Testis (tissue), 5 donors: ENCODE measurements at places on chromosomes 4 and X.

- no peak for DNase-seq
Observed at GRCh38 chr4:127643791-127644190, 11.0 kb downstream of the INTU start.

- peak; percentile 52 for DNase-seq
Observed at GRCh38 chr4:142091691-142092182, 455.4 kb downstream of the IL15 start.

DNA sequence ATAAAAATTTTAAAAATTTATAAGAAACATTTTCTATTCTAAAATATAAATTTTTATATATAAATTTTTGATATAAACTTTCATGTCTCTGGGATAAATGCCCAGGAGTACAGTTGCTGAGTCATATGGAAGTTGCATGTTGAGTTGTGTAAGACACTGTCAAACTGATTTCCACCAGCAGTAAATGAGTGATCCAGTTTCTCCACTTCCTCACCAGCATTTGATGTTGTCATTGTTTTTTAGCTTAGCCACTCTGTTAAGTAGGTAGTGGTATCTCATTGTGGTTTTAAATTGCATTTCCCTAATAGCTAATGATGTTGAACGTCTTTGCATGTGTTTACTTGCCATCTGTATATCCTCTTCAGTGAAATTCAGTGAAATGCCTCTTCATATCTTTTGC lies 66.5 kb downstream of the MAMLD1 start:
- DNase-seq: no peak

DNA sequence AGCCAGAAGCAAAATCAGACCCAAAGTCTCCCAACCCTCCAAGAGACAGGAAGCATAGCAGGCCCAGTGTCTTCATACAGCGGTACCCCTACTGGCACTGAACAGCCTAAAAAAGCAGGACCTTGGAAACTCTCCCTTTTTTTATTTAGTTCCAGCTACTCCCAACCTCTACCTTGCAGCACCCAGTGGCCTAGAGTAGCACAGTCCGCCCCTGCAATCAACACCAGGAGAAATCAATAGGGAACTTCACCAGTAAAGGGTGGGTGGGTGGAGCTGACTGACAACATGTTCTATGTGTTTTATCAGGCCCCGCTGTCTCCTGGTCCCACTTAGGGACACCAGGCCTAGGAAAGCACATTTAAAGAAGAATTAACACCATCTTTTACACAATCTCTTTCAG lies 378.5 kb upstream of the CT83 start:
- no peak for DNase-seq

DNA sequence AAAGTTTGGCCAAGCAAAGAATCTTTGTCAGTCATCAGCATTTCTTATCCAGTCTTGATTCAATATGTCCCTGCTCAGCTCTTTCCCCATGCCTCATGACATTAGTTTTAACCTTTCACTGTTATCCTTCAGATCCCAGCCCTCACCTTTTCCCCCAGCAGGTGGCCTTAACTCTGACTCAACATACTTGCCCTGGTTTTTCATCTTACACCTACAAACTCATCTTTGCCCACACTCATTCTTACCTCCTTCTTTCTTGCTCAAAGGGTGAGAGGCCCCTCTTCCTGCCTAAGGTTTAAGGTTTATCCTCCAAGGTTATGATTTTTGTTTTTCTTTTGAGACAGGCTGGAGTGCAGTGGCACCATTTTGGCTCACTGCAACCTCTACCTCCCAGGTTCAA lies 10.6 kb upstream of the ANXA5 start:
- no peak for DNase-seq

GRCh38 chr4:959338-960139 lies 13.8 kb downstream of the DGKQ start:
- DNase-seq: no peak

GRCh38 chr4:74874753-74875367 lies 58.1 kb upstream of the PARM1 start:
- peak; percentile 63 for DNase-seq

GRCh38 chrX:148722966-148723365 lies 222.5 kb downstream of the AFF2 start:
- no peak for DNase-seq

DNA sequence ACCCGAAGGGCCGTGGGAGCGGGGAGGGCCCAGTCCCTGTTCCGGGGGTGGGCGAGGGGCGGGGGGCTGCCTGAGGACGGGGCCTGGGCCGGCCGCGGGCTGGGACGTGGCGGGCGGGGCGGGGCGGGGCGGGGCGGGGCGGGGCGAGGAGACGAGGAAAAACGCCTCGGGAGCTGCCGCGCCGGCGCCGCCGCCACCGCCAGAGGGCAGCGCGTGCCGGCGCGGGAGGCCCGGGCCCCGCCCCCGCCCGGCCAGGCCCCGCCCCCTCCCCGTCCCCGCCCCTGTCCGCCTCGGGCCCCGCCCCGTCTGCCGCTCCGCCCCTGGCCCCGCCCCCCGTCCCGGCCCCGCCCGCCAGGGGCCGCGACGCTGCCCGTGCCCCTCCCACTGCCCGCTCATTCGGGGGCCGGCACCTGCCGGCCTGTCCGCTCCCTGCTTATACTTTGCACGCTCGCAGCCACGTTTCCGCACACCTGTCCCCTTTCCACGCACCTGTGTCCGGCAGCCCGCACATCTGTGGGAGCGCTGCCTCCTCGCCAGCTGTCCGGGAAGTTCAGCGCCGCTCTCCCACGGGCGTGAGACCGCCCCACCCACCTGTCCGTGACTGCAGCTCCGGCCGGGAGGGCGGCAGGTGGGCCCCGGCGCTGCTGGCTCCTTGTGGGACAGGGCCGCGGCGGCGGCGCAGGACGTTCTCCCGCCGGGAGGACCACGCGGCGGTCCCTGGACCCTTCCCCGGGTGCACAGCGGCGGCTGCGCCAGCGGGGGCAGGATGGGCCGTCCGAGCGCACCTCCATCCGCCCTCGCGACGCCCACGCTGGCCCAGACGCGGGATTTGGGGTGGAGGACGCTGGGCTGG lies 1.7 kb upstream of the FGFRL1 start:
- peak; percentile 74 for DNase-seq

GRCh38 chr4:18722748-18723191 lies 701.2 kb upstream of the LCORL start:
- no peak for DNase-seq

DNA sequence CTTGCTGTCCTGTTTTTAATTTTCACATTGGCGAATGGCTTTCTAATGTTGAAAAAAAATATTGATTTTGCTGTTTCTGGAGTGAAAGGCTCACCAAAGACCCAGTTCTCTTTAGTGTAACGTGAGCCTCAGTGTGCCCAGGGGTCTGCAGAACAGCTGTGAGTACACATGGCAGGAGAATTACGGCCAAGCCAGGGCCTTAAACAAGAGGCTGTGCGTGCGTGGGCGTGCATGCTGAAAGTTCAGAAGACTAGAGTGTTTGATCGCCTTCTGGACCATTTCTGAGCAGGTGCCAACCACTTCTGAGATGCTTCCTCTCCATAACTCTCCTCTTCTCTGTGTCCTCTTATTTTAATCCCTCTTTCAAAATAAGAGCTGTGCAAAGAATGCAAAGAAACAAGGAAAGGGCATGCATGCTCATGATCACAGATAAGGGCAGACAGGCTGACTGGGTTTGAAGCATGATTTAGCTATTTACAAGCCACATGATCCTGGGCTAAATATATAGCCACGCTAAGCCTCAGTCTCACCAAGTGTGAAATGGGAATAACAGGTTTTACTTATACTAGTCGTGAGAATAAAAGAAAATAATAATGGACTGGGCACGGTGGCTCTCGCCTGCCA lies 9.9 kb downstream of the PHEX start:
- DNase-seq: no peak

DNA sequence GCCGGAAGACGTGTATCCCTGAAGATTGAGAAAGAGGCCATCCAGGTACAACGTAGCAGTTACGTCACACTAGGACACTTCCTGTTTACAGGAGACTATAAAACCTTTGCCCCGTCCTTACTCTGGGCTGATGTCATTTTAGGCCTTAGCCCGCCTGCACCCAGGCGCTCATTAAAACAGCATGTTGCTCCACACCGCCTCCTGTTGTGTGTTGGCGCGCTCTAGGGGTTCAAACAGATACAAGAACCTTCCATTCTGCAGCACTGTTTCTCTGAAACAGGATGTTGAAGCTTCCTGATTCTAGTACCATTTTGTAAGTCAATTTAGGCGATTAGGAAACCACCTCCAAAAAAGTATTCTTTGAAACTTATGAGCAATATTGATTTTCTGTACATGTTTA lies 722.1 kb downstream of the PCDH7 start:
- no peak for DNase-seq
